ENCODE measurements at places on chromosomes 7 and 10. TPM values are rescaled to one million over a fixed set of nuclear protein-coding genes. Genes with fewer than 3 reads are reported as not detected.

The MINDY4 gene
- total RNA-seq = 3.6 TPM

The LIPK gene
- not detected for total RNA-seq

The GRID1 gene
- not detected for total RNA-seq

The ADAM8 gene
- total RNA-seq = 0.13 TPM

The MICU1 gene
- total RNA-seq = 39.1 TPM

The CPA2 gene
- total RNA-seq = not detected

The OR13A1 gene
- not detected for total RNA-seq

Measured in thoracic aorta endothelial cell (primary cell).